ENCODE measurements at places on chromosomes 2 and 18.

- DNase-seq: no peak
Observed at GRCh38 chr2:32278478-32278853, 762 bp downstream of the YIPF4 start.

DNA sequence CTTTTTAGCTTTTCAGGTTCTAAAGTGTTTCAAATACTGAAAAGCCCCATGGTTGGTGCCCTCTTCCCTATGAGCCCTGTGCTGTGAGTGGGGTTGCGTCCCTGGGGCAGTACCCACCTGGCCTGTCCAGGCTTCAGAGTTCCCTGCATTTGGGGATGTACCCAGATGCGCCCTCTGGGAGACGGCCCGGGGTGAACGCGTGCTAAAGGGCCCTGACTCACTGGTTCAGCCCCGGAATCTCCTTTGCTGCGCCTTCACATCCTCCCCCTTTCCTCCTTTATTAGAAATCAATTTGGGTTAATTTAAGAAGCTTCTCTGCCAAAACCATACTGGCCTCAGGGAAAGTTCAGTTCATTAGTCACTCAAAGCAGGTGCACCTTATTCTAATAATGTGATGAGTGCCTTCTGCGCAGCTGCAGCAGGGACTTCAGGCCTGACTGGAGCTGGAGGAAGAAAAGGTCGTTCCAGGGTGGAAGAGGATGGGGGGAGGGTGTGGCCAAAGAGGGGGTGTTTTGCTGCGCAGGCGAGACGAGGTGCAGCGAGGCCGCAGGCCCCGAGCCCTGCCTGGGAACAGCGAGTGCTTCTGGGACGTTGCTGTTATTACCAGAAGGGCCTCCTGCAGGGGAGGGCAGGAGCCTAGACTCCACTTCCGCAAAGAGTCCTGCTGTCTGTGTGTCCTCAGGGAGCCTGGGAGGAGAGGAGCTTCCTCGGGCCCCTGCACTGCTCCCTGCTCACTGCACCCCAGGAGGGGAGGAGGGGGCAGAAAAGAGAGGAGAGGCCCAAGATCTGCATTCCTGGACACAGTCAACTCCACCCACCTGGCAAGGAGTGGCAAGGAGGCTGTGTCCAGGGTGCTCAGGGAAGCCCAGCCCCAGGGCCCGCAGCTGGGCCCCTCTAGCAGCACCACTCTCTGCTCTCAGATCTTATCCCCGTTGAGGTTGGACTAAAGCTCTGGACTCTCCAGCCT, 223.2 kb upstream of the PXDN start:
- no peak for DNase-seq

- DNase-seq: peak; percentile 58
Observed at GRCh38 chr2:61266632-61267505, 104.9 kb downstream of the C2orf74 start.

- DNase-seq: no peak
Observed at GRCh38 chr2:200861617-200862155, 2.8 kb downstream of the CLK1 start.

DNA sequence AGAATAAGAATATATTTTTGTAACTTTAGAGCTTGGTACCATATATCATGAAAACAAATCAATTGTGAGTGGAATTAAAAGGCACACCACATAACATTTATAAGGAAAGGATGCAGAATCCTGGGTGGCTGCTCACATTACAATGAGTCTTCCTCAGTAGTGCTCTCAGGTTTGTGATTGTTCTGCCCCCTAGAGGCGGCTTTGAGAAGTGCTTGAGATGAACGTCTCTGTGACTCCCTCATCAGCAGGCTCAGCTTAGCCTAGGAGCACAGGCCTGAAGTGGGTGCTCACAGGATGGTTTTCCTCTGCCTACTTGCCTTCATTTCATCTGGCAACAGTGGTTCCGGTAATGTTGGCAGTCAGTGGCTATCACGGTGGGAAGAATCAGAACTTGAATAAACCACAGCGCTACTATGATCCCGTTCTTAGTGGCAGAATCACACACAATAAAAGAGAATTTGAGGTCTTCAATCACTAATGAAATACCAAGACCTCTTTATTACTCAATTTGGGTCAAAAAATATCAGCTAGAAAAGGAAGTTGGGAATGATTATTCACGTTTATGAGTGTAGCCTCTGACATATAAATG, 38.1 kb upstream of the B4GALT6 start:
- peak; percentile 93 for DNase-seq

- DNase-seq: no peak
Observed at GRCh38 chr2:191835100-191835499, 11.8 kb downstream of the CAVIN2 start.

DNA sequence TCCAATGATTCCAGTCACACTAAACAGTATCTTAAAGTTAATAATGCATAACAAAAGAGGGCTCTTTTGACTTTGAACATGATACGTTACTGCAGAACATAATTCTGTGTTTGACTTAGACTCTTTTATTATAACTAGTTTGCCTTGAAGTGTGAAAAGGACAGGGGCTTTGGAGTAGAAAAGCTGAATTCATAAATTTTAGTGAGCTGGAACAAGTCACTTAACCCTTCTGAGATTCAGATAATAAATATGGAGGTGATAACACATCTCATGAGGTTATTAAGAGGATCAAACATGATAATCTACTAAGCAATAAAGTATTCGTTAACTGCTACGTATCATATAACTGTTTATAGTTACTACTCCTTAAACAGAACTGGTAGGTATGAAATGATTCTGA, 44.7 kb upstream of the FLACC1 start:
- no peak for DNase-seq
